ENCODE measurements at places on chromosomes 6 and 20.

DNA sequence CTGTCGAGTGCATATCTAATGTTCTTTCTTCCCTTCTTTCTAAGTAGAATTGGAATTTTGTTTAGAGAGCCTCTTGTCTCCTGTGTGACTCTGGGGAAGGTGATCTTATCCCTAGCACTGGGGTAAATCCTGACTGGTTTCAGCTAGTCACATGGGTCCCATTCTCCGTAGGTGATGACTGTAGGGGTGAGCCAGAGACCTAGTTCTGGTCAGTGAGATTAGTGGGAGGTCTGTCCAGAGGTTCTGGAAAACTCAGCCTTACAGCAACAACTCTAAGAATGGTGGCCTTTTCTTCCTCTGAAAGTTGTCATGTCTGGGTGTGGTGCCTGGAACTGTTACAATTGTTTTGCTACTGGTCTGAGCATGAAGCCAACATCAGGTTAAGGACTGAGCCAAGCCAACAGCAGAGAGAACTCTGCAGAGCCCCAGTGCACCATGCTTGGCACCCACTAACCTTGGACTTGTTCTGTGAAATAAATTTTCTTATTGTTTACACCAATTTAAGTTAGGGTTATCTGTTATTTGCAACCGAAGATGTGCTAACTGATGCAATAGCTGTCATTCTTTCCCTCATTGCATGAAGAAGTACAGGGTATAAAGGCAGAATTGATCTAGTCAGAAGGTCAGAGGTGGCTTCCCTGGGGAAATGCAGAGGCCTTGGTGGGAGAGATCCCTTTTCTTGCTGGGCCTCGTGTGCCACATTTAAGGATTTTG lies 56.8 kb upstream of the TULP4 start:
- peak; percentile 16 for DNase-seq

- no peak for DNase-seq
Observed at GRCh38 chr20:34055290-34055689, 56.8 kb downstream of the EIF2S2 start.

GRCh38 chr6:111605100-111605751 lies 452 bp downstream of the TRAF3IP2 start:
- DNase-seq, result peak; percentile 65

- no peak for DNase-seq
Observed at GRCh38 chr6:43847741-43848630, 78.0 kb downstream of the VEGFA start.

- DNase-seq, result peak; percentile 38
Observed at GRCh38 chr6:31877651-31878161, 1.1 kb downstream of the SLC44A4 start.

DNA sequence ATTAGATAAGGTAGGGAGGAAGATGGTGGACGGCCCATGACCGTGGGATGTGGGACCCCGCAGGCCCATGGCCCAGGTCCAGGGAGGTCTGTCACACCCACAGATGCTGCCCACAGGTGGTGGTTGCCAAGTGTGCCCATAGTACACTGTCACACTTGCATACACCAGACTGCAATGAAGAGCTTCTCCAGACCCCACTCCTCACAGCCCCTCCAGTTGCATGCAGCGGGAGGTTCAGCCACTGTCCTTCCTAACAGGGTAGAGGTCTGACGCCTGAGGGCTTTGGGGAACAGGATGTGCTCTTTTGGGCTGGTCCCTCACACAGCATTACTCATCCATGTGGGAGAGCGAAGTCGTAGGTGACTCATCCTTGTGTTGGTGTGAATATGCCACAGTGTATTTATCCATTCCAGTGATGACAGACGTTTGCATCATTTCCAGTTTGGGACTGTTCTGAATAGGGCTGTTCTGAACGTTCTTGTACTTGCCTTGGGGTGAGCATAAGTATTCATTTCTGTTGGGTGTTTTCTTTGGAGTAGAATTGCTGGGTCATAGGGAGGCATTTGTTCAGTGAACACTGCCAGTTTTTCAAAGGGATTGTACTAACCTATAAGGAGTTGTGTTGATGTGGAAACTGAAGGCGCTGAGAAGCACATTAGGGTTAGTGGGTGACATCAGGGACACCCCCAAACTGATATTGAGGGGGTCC lies 10.1 kb upstream of the PYGB start:
- DNase-seq, result peak; percentile 96

DNA sequence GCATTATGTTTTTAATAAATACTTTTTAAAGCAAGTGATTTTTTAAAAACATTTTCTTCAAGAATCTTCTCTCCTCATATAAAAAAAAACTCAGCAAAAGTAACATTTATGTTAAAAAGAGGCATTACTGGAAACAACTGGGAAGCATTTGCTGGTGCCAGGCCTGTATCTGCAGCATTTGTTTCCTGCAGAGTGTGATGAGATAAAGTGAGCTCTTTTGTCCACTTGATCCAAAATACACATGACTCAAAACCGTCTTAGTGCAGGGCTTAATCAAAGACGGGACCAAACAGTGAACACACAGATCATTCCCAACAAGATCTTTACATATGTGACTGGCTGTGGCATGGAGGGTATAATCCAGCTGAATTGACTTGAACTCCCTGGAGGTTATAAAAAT lies 28.3 kb upstream of the RIPPLY2 start:
- DNase-seq, result no peak

DNA sequence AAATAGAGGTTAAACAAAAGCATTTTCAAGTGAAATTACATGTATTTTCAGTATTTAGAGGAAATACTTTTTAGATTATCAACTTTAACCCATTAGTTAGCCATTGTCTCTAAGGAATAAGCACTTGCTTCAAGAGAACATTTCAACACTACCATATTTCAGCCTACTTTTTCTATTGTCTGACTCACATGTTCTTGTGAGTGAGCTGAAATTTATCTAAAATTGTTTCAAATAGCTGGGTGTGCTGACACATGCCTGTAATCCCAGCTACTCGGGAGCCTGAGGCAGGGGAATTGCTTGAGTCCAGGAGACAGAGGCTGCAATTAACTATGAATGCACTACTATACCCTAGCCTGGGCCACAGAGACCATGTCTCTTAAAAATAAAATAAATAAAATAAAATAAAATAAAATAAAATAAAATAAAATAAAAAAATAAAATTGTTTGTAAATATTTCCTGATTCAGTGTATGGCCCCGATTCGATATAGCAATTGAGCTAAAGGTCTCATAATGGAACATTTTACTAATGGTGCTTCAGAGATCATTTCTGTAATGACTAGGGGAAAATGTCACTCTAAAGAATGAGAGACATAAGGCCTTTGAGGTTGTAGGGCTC lies 324.6 kb upstream of the PLCB4 start:
- no peak for DNase-seq

- DNase-seq, result no peak
Observed at GRCh38 chr6:91751526-91751925, 1164.7 kb upstream of the MAP3K7 start.

DNA sequence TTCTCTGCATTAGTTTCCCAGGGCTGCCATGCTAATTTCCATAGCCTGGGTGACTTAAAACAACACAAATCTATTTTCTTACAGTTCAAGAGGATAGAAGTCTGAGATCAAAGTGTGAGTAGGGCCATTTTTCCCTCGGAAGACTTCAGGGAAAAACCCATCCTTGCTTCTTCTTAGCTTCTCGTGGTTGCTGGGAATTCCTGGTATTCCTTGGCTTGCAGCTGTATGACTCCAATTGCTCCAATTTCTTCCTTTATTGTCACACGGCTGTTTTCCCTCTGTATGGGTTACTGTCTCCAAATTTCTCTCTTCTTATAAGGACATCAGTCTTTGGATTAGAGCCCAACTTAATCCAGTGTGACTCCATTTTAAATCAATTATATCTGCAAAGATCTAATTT lies 128.4 kb upstream of the JAG1 start:
- no peak for DNase-seq

DNA sequence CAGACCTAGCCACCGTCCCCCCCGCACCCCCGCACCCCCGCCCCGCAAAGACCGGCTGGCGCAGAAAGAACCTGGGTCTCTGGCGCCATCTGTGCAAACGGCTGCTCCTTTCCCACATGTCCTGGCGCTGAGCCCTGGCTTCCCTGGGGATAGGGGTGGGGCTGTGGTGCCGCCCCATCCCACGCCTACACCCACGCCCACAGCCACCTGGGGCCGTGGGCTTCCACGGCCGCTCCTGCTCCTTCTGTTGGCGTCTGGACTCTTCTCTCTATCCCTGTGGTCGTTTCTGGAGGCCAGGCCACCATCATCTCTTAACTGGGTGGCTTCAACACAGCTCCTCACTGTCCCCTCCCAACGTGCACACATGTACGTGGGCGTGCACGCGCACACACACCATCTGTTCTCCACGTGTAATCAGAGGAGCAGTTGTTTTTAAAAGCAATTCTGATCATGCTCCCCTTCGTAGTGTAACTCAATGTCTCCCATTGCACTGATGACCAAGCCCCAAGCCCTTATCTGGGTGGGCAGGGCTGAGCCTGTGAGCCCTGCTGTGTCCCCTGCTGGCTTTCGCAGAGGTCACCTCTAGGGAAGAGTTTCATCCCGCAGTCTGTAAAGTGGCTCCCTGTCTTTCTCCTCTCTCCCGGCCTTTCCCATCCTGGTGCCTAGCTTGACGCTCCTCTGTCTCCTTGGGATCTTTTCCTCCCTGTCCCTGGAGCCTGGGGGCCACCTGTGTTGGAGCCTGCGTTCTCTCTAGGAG lies 31.9 kb upstream of the FAM83D start:
- no peak for DNase-seq

DNA sequence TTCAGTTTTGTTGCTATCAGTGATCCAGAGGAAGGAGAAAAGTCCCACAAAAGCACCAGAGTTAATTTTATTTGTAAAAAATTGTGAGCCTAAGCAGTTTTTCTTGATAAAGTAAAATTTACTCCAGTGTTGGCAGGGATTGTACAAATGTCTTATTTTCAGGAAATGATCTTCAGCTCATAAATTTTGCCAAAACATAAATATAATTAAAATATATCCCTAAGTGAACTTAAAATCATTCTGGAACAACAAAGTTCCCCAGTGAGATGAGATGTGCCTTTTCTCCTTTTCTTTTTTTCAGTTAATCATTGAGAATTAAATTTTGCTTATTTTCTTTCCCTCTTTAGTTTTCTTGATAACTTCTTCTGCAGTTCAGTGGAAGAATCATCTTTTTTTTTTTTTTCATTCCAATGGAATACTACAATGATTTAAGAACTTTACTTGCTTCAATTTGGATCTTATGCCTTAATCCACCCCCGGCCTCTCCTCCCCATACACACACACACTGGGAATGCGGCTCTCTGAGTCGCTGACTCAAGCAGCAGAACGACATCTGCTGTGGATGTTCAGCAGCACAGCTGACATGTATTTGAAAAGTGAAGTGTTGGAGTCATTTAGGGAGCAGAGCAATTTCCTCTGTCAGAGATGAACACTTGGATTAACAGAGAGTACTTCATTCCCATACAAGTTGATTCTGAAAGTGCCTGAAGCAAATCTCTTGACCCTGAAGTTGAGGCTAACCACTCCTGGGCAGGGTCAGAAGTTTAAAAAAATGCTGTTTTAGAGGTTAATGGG lies 27.7 kb upstream of the LAMA4 start:
- no peak for DNase-seq

DNA sequence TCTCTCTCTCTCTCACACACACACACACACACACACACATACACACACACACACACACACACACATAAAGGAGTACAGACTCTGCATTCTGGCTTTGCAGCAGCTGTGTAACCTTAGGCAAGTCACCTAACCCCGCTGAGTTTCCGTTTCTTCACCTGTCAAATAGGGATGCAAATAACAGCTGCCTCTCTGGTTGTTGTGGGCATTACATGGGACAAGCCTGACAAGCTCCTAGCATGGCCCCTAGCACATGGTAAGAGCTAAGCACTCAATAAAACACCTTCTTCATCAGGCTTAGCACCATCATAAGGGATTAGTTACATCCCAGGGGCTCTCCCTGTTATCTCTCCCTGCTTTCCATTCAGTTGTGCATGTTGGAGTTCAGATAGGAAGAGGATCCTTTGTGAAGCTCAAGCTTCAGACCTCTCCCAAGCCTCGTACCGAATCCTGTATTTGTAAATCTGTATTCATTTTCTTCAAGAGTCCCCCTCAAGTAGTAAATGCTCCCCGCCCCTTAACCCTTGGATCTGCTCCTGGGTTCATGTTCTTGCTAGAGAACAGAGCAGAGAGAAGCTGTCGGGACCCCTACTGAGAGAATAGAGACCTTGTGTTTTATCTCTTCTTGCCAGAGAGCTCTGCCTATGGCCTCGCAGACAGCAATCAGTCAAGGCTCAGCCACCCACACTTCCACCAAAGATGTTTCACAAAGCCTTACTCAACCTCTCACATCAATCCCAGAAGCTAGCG lies 2.2 kb downstream of the SLC13A3 start:
- DNase-seq, result no peak

DNA sequence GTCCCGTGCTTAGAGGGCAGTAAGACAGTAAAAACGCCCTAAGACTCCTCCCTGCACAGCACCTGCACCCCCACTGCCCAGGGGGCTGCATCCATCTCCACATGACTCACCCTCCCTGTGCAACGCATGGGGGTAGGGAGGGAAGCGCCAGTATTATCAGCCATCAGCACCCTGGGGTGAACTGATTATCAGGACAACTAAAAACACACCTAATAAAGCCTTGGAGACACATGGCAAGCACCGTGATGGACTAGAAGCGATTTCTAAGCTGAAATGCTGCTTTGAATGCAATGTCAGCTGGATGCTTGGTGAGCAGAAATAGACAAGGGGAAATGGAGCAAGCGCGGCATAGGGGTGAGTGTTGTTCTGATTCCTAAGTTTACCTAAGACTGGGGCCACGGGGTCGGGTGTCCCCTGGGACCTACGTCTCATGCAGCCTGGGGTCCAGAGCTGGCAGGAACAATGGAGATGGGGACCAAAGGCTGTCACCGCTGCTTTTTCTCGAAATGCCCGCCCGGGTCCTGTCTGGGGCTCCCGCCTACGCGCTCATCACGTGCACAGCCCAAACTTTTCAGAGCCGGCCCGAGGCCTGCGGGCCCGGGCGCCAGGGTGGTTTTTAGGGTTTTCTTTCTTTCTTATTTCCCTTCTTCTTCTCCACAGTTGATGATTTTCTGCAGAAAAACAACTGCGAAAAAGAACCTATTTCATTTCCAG lies 702 bp upstream of the TNFAIP3 start:
- DNase-seq, result peak; percentile 81

DNA sequence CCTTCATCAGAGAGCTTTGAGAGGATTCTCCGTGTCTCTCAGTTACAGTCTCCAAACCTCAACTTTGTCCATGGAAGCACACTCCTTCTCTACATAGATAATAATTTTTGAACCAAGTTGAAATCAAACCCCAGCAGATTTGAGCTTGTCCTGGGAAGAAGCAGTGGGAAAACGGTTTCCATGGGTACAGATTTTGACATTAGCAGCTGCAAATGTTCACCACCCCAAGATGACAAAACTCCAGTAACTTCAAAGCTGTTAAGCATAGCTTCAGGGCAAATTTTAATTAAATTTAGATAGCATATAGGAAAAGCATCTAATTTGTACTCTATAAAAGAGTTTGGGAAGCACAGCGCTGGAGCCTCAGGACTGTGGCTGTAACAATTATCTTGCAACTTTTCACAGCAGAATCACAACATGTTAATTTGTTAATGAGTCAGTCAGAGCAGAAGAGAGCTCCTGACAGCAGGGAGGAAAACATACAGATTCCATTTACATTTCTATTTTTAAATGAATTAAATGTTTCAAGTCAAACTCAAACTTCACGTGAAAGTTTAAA lies 240.7 kb downstream of the BMP7 start:
- no peak for DNase-seq
